ENCODE measurements at places on chromosomes 12 and 14.

- no peak for DNase-seq
These were observed 40.2 kb downstream of the TAOK3 start for GRCh38 chr12:118332511-118332910.

GRCh38 chr14:63282997-63283883, 35.5 kb downstream of the GPHB5 start:
- DNase-seq = no peak

GRCh38 chr12:94867066-94867855, 136.2 kb downstream of the NDUFA12 start:
- no peak for DNase-seq

DNA sequence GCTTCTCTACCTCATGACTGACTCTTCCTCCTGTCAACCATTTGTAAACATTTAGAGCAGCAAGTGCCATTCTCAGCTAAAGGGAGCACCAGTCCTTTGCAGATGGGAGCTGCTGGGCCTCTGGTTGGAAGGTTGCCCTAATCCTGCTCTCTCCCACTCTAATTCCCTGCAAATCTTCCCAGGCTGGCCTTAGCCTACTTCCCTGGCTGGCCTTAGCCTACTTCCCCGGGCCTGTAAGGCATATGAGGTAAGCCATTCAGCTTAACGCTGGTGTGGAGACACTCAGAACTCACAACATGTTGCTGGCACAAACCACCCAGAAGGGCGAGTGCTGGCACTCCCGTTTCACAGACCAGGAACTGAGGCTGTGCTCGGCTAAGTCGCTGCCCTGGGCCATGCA, 69.0 kb downstream of the CPSF2 start:
- no peak for DNase-seq

DNA sequence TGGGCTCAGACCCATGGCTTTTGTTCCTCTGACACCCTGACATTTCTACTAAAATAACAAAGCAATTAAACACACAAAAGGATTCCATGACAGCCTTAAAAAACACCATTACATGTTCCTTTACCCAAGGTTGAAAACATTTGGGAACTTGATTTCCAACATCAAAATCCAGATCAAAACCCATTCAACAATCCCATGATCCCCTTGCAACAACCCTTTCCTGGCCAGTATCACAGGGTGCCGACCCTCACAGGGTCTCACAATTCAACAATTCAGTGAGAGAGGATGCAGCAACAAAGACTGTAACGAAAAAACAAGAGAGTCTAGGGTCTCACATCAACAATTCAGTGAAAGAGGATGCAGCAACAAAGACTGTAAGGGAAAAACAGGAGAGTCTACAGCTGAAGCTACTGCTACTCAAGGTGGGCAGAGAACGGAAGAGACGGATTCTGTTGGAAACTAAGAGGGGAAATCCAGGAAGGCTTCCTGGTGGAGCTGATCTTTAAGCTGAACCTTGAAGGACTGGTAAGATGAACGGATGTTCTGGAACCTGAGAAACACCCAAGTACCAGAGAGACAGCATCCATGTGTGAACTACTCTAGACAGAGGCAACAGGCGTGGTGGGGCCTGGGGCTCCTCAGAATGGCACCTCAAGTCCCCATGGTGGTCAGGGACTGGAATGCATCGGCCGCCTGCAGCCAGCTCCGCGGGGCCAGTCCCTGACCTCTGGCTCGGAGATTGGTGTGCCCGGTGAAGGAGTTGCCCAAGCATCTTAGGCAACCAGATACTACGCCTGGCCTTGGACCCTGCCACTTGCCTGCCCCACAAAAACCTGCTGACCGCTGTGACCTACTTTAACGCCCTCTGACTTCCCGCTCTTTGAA, 22.7 kb upstream of the ZFP36L1 start:
- DNase-seq = no peak

GRCh38 chr14:22614240-22614799, 16.2 kb downstream of the ABHD4 start:
- DNase-seq = no peak

DNA sequence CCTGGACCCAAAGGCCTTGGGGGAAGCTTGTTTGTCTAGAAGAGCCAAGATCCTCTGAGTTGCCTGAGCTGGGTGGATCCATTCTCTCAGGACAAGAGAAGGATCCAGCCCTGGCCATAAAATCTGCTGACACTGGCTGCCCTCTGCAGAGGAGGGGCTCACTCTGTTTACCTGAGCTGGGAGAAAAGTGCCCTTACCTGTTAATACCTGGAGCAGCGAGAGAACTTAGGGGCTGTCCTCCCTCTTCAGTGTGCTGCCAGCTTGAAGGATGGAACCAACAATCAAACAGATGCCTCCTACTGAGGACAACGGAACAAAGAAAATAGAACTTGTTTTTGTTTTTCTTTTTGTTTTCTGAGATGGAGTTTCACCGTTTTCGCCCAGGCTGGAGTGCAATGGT, 7.3 kb upstream of the KRT7 start:
- no peak for DNase-seq

DNA sequence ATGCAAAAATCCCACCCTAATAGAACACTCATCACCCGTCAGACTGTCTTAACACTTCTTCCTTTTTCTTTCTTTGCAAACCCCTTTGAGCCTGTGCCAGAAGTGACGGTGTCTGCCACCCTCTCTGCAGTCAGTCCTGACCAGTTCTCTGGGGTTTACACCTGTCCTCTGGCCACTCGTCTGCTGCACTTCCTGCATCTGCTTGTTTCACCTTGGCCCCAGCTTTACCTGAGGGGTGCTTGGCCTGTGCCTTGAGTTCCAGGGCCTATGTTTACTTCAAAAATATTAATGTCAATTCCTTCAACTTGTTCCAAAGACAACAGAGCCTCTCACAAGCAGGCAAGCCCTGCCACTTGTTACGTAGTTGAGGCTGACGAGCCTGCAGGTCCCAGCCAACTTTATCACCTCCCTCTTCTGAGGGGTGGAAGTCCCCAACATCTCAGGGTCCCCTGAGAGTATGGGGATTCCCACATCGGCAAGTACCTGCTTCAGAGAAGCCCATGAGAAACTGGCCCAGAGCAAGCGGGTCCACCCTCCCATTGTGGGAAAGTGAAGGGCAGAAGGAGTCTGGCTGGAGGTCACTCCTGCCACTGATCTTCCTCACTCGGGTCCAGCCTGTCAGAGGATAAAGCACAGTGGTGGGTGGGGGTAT, 205.4 kb downstream of the DAD1 start:
- peak; percentile 26 for DNase-seq

GRCh38 chr14:71536927-71537772, 395.1 kb upstream of the RGS6 start:
- DNase-seq = no peak

GRCh38 chr12:87119713-87120112, 863.5 kb upstream of the MGAT4C start:
- DNase-seq = no peak

- no peak for DNase-seq
These were observed 518.6 kb downstream of the VRK1 start for GRCh38 chr14:97315790-97316189.

DNA sequence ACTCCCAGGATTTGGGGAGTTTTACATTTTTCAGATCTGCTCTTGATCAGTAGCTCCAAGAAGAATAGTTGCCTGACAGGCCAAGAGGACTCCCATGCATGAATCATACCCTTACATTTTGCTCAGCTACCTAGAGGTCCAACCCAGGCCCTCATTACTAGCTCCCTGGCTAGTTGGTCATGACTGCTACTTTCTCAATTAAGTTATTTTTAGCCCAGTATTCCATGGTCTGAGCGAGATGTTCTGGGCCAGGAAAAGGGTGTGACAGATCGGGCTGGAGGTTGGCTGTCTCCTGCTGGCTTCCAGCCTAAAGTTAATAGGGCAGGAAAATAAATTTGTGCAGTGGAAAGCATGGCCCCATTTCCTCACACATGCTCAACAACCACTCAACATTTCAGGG, 379.2 kb downstream of the GRIN2B start:
- DNase-seq = no peak

GRCh38 chr12:58881816-58882215, 38.5 kb downstream of the LRIG3 start:
- DNase-seq = no peak

- no peak for DNase-seq
These were observed 965 bp downstream of the KRT73 start for GRCh38 chr12:52617403-52617785.

DNA sequence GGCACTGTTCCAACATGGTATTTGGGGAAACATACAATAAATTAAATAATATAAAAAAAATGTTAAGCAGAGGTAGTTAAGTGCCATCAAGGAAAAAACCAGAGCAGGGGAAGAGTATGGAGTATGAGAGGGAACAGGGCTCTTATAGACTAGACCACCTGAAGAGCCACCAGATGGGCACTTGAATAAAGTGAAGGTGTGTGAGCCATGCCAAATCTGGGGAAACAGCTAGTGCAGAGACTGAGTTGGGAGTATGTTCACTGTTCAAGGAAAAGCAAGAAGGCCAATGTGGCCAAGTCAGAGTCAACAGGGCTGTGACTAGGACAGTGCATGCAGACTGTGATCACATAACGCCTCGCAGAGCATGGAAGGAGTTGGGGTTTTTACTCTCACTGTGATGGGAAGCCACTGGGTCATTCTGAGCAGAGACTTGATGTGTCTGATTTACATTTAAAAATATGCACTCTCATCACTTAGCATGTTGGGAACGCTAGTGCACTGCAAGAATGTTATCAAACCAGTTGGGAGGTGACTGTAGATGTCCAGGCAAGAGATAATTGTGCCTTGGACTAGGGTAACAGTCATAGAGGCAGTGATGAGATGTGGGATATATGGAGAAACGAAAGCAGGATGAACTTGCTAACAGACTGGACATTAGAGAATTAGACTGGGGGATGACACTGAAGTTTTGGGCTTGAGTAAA, 25.6 kb downstream of the NDUFA12 start:
- no peak for DNase-seq

GRCh38 chr12:47901063-47901717, 3.6 kb downstream of the VDR start:
- DNase-seq = no peak

DNA sequence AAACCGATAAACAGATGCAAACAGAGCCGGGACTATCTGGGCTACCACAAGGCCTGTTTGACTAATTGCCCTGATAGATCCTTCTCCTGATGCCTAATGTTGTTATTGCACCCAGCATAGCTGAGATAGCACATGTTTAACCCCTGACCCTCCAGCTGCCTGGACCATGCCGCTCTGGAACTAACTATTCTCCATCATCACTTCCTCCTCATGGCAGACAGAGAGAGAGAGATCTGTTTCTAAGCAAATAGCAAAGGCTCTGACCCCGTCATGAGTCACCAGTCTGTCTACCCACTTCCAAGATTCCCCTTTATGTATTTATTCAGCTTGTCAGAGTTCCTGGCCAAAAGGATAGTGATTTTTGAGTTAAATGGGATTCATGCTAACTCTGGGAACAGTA, 58.2 kb upstream of the FLRT2 start:
- DNase-seq = no peak

GRCh38 chr12:4562034-4562657, at the start of gene DYRK4:
Gene DYRK4 (plus strand): TSS chr12:4562208. CDS start chr12:4562246, 38 bp downstream.
- peak; percentile 42 for DNase-seq

DNA sequence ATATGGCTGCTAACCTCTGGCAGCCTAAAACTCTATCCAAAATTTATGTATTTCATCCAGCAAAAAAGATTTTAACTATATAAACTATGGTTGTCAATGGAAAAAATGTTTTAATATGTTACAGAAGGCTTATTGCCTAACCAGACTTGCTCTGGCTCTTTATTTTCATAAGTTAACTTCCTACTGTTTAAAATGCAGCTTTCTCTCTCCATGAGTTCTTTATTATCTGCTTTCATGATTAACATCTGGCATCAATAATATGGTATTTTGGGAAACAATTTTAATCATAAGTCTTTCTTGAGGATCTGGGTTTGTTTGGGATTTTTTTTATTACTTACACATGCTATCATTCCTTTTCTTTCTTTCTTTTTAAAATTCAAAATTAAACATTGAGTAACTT, 20.5 kb downstream of the KERA start:
- no peak for DNase-seq

DNA sequence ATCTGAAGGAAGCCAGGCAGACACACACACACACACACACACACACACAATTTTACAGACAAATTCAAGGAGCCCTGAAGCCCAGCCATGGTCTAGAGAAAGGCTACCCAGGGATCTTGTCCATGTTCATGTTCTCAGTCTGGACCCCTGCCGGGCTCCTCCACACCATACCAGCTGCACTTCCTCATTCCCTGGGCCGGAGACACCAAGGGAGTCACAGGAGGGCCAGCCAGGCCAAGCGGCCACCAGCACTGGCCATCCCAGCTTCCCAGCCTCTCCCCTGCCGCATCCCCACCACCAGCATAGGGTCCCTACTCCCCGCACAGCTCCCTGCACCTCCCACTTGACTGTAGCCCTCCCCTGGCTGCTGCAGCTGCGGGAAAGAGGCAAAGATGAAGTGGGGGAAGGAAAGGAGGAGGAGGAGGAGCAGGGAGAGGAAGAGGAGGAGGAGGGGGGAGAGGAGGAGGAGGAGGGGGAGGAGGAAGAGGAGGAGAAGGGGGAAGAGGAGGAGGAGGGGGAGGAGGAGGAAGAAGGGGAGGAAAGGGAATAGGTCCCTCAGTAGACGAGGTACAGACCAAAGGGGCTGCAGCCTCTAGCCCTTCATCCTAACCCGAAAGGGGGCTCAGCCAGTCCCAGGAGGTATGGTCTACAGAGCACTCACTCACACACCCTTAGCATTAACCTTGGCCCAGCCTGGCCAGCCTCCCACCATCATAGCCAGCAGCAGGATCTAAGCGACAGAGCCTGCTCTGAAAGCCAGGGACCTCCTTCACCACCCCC, 293.2 kb downstream of the DPF3 start:
- no peak for DNase-seq

DNA sequence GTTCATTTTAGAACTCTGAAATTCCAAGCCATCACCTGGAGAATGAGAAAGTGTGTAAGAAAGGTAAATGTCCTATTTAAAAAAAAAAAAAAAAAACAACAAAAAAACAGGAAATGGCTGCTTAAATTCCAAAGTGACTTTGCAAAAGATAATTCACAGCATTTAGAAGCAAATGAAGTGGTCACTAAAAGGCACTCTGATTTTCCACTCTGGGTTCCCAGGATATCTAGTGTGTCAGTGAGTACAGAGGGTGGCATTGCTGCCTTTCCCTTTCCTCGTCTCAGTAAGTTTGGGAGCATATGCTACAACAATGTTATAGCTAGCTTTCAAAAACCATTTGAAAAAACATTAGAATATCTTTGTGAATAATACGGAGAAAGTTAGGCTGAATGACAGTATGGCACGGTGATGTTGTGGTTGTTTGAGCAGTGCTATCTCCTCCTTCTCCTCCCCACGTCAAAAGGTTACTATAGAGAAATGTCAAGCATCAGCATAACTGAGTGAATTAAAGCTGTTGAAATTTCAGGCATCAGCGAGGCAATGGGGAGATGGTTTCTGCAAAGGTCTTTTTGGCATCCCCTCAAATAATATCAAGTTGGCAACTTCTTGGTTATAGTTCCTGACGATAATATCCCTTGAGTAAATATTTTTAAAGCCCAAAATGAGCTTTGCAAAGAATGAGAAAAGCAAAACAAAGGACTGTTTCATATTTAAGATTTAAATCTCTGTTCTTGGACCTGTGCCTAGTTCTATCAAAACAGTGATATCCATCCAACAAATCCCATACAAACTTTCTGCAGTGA, 164.5 kb upstream of the E2F7 start:
- no peak for DNase-seq

Measured in CD4-positive, alpha-beta T cell treated with Interleukin-4 for 1 hour (primary cell).